ENCODE measurements at places on chromosomes 12 and 14.

DNA sequence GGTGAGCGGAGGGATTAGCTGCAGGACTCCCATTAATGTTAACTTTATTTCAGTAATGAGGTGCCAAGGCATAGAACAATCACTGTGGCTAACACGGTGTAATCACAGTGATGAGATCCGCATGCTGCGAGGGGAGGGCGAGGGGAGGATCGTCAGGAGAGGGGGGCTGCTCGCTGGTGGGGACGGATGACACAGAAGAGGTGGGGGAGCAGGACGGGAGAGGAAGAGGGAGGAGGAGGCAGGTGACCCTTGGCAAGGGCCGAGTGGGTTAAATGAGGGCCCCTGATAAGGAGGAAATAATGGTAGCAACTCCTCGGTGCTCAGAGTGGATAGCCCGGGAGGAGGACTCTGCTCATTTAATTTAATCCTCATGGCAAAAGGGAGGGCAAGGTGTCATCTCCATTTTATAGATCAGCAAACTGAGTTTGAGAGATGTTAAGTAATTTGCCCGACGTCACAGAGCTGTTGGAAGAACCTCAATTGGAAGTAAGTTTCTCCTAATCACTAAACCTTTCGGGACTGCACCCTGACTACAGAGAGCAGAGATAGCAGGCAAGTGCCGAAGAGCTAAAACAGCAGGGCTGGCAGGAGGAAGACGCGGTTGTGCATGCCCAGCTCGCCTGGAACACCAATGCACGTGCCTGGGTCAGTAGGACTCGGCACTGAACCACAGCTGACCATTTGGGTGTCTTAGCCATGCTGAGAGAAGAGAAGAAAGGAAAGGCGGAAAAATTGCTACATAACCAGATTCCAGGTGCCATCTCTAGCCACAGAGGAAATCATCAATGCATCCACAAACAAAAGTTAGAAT, 43.0 kb downstream of the SPRING1 start:
- DNase-seq: no peak

DNA sequence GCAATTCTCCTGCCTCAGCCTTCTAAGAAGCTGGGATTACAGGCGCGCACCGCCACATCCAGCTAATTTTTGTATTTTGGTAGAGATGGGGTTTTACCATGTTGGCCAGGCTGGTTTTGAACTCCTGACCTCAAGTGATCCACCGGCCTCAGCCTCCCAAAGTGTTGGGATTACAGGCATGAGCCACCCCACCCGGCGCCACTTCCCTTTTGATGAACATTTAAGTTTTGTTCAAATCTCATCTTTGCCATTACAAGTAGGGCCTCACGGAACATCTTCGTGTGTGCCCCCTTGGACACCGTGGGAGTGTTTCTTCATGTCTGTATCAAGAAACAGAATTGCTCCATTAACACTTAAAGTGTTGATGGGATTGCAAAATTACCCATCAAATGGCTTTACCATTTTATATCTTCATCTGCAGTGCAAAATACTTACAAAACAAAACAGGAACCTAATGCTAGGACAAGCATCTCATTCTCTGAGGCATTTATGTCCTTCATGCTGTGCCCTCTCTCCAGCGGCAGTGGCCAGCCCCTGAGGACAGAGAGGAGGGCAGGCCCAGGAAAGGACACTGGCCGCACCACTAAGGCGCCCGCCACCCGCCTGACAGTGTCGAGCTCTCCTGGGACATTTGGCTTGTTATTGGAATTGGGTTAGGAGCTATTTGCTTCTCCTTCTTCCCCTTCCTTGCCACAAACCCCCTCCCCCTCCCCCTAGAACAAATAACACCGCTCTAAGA, 61.7 kb downstream of the RFX4 start:
- no peak for DNase-seq

DNA sequence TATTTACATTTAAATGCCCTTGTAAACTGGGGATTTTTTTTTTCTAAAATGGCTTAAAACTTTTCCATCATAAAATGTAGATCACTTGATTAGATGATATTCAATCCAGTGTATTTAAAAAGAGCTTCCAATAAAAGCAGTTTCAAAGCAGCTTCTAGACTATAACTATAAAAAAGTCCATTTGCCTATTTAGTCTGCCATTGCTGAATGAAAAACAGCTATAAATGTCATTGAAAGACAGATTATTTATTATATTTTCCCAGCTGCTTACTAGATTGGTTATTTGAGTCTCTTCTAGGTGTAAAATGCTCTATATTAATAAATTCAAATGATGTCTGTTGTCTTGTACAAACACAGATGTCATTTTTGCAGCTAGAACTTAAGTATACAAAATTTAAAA, 414.8 kb downstream of the RMST start:
- no peak for DNase-seq

DNA sequence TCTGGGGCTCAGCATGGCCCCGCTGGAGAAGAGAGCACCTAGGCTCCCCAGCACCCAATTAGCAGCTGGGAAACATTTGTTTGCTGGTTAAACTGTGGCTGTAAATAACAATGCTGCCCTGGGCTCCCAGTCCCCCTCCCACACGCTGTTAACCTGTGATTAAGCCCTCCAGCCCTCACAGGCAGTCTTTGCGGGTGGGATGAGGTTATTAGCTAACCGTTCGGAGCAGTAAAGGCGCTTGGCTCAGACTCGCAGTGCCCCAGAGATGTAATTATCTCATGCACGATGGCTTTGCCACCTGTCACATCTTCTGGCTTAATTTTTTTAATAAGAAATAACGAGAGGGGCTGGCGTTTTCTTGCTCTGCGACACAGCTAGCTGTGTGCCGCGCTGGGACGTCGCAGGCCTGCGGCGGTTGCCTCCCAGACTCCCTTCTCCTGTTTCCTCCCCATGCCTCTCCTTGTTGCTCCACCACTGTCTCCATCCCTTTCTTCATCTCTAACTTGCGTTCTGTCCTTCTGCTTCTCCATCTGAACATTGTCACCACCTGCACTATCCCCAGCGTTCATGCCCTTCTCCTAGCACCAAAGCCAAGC, 239.2 kb upstream of the FKBP4 start:
- no peak for DNase-seq

GRCh38 chr12:122107261-122107660, 28.7 kb downstream of the MLXIP start:
- DNase-seq: no peak

DNA sequence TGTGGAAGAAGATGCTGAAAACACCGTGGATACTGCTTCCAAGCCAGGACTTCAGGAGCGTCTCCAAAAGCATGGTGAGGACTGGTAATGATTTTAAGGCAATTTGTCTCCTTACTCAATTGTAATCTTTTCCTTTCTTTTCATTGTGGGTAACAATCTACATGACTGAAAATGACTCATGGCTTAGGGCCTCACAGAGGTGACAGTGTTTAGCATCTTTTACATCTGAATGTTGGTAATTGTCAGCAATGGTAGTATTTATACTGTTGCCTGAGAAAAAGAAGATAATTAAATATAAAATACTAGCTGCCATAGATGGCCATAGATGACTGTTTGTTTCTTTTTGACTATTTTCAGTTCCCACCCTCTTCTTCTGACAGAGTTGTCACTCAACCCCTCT, 31.6 kb downstream of the TULP3 start:
- DNase-seq: no peak

- DNase-seq: no peak
Measured at GRCh38 chr14:94768141-94768520, 1.8 kb downstream of the GSC start.

DNA sequence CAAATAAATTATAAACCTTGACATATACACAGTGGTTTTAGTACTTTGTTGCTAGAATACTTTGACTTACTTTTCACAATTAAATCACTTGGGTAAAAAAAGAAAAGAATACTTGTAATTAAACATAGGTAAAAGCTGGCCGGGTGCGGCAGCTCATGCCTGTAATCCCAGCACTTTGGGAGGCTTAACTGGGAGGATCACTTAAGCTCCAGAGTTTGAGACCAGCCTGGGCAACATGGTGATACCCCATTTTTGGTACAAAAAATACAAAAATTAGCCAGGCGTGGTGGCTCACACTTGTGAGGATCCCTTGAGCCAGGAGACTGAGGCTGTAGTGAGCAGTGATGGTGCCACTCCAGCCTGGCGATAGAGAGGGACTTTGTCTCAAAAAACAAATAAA, 7.8 kb downstream of the STX2 start:
- DNase-seq: no peak

DNA sequence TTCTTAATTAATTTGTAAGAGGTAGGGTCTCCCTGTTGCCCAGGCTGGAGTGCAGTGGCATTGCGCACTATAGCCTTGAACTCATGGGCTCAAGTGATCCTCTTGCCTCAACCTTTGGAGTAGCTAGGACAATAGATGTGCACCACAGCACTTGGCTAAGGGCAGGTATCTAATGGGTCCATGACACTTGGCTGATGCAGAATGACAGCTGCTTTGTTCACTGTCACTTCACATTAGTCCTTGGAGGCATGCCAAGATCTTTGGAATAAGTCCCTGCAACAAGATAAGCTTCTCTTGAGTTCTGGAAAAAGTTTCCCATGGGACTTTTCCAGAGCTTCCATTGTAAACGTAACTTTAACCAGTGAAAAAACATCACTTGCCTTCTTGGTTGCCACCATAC, 23.4 kb downstream of the COQ6 start:
- DNase-seq: no peak

- DNase-seq: no peak
Measured at GRCh38 chr12:80681287-80681686, 26.1 kb upstream of the MYF6 start.

DNA sequence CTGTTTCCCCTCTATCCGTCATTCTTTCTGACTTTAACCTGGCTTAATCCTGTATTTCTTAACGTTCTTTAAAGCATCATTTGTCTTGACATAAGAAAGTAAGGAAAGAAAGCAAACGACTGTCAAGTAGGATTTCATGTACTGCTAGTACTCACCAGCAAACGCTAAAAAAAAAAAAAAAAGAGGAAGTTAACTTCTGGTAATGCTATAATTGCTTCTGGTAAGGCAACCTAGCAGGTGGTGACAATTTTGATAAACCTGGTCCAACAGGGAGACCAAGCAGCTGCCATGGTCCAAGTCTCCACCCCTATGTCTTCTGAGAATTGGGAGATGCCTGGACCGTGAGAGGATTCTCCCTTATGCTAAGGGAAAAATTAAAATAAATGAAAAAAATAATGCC, 306.6 kb downstream of the DAD1 start:
- DNase-seq: peak; percentile 80

GRCh38 chr12:47360093-47360480, 280.3 kb upstream of the AMIGO2 start:
- peak; percentile 27 for DNase-seq

- DNase-seq: no peak
Measured at GRCh38 chr14:44795725-44796124, 166.0 kb downstream of the KLHL28 start.

DNA sequence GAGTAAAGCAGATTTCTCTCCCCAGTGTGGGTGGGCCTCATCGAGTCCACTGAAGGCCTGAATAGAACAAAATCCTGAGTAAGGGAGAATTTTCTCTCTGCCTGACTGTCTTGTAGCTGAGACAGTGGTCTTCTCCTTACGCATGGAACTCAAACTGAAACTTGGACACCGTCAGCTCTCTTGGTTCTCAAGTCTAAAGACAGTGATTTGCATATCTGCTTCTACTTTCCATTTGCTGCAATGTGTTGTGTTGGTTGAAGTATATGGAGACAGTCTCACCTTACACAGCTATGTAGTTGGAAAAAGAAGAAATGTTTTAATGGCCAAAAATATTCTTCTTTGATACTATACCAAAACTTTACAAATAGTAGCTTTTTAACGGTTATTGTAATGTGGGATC, 160.2 kb upstream of the LMNTD1 start:
- DNase-seq: no peak

- DNase-seq: no peak
Measured at GRCh38 chr14:101155575-101155974, 252.1 kb upstream of the RTL1 start.

- DNase-seq: peak; percentile 69
Measured at GRCh38 chr14:65940056-65940735, 527.7 kb downstream of the FUT8 start.

- no peak for DNase-seq
Measured at GRCh38 chr12:20436316-20436715, 68.0 kb downstream of the PDE3A start.

DNA sequence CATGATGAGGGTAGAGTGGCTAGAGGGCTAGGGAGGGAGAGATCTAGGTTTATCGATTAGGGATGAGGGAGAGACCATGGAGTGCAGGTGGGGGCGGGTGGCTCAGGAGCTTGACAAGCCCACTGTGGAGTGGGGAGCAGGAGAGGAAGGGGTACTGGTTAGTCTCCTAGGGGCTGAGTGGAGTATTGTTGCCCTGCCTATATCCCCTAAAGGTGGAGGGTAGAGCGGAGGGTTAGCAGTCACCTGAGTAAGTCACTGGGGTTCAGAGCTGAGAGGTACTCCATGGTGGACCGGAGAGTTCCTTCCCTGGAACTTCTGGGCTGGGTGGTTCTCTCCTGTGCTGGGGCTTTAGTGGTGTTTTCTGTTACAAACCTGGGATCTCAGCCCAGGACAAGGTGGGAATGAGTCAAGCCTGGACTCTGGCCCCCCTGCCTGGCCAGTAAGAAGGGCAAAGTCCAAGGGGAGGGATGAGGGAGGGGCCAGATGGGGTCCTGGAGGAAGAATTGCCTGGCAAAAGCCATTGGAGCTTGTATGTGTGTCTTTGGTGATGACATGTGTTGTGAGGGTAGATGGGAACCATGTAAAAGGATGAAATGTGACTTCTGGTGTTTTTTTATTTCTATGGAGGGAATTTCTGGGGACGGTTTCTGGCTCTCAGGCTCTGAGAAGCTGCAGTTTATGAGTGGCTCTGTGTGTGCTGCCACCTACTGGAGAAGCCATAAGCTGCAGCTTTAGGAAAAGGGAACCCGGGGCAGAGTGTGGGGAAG, at the start of gene CIDEB:
CIDEB (minus strand) TSS at position 403 of the 767 bp plus-strand sequence; CDS start at position 284, 119 bp downstream.
- DNase-seq: peak; percentile 83

DNA sequence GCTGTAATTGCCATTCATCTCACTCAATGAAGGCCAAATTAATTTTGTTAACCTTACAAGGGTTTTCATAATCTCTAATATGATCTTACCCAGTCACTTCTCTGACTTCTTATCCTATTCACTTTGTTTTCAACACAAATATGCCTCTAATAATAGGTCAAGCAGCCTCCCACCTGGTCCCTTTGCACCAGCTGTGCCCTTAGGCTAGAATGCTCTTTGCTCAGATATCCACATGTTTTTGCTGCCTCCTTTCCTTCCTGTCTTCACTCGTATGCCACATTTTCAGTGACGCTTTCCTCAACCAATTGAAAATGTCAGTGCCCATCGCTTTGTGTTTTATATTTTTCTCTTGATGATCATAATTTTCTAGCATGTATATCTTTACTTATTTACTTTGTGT, 106.4 kb upstream of the SYT10 start:
- no peak for DNase-seq

DNA sequence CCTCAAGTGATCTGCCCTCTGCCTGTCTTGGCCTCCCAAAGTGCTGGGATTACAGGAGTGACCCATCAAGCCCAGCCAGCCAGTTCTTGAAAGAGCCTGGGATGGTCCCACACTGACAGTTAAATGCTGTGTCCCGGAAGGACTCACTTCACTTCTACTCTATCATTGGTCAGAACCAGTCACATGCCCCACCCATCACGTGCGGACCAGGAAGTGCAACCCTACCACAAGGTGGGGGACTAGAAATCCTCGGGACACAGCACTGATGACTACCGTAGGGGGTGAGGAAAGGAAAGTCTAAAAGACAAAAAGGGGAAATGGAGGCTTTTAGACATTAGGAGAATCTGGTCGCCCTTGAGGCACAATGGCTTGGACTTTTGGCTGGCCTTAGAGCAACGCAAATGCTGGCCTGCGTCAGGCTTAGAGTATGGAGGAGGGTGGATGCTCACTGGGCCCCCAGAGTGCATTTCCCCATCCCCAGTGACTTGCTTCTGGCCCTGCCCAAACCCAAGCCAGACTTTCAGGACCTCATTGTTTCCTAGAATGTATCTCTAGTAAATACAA, 207.7 kb downstream of the TTC8 start:
- DNase-seq: no peak

GRCh38 chr14:60753264-60754119, 18.9 kb downstream of the MNAT1 start:
- peak; percentile 92 for DNase-seq
